ENCODE measurements at places on chromosomes 3 and 15.

DNA sequence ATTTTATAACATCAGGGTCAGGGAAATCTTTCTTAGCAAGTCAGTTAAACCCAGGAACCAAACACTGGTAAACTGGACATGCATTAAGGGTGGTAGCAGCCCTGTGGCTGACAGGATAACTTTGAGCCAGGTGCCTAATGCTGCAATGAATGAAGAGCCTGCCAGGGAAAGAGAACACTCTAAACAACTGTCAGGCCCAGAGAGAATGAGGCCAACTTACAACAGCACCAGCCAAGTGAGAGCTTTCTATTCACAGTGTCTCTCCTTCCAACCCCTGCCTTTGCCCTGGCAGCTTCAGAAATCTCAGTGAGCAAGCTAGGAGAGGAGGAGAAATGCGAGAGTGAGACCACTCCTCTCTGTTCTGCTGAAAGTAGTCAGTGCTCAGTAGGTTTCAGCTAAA lies 50.4 kb upstream of the ATP2C1 start:
- no peak for DNase-seq

DNA sequence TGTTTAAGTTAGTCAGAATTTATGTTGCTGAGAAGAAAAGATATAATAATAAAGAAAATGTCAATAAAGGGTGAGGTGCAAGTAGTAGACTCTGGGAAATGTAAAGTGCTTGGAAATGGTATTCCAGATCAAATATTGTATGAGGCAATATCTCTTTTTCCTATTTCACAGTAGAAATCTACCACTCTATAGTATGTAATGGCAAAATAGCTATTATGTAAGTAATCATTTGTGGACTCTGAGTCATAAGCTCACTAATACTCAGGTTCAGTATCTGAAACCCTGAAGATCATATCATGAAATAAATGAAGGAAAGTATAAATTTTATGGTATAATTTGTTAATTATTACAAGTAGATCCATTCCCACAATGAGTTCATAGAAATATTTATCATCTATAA lies 322.1 kb downstream of the PYDC2 start:
- no peak for DNase-seq

GRCh38 chr3:27526614-27527315 lies 42.6 kb upstream of the SLC4A7 start:
- no peak for DNase-seq

- DNase-seq, result no peak
These were observed 548.2 kb downstream of the FHIT start for GRCh38 chr3:60703008-60703407.

DNA sequence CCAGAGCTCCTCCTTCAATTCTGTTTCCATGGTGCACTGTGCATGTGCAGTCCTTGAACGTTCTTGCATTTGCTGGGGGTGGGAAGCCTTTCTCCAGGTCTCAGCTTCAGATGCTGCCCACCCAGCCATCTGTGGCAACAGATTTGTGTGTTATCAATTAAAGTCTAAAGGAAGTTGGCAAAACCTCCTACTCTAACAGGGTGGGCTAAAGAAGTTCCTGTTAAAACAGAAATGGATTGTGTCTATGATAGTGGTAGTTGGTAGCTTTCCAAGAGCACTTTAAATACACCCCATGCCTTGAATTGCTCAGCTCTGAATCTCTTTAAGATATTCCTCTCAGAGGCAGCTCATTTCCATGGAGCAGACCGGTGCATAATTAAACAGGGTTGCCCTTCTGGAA lies 488.0 kb upstream of the SUCLG2 start:
- DNase-seq, result no peak

- no peak for DNase-seq
These were observed 4.5 kb downstream of the NDUFB5 start for GRCh38 chr3:179608931-179609720.

- DNase-seq, result no peak
These were observed 24.0 kb upstream of the AADAC start for GRCh38 chr3:151789853-151790463.

- DNase-seq, result no peak
These were observed 76.3 kb downstream of the RAB11A start for GRCh38 chr15:65945616-65946015.

GRCh38 chr3:4508048-4508981 lies 15.2 kb downstream of the ITPR1 start:
- no peak for DNase-seq

DNA sequence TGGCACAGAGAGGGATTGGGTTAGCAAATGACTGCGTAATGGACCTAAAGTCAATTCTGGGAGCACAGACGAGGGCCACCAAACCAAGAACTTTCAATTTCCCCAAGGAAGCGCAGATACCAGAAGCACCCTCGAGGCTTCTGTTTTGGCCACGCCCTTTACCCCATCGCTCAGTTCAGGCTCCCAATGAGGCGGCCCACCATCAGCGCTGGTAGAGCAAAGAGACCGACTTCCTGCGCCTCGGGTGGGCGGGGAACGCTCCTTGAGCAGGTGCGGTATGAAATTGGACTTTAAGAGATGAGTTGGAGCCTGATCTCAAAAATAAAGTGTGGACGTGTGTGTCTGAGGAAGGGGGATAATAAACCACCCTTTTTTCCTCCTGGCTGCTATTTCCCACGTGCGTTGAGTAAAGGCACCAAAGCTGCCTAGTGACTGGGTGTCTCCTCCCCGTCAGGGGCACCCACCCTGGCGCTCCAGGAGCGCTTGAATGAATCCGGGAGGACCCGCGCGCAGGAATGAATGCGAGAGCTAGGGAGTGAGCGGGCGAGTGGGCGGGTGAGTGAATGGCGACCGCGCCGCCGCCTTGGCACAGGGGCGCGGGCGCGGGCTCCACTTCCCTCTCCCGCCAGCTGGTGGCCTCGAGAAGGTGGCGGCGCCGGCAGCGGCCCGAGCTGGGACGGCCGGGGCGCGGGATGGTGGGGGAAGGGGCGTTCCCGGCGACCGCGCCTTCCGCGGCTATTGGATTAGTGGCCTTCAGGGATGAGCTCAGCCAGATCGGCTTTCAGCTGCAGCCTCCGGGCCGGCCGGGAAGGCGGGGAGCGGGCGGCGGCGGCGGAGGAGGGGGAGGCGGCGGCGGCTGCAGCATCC lies at the start of gene SPSB4:
SPSB4 (plus strand) TSS at position 772 of the 867 bp plus-strand sequence. CDS start 14,758 bp downstream, outside the sequence.
- DNase-seq, result peak; percentile 53

GRCh38 chr3:28308196-28308595 lies 40.3 kb upstream of the ZCWPW2 start:
- no peak for DNase-seq

- no peak for DNase-seq
These were observed 16.3 kb upstream of the HDAC11 start for GRCh38 chr3:13463618-13464400.

DNA sequence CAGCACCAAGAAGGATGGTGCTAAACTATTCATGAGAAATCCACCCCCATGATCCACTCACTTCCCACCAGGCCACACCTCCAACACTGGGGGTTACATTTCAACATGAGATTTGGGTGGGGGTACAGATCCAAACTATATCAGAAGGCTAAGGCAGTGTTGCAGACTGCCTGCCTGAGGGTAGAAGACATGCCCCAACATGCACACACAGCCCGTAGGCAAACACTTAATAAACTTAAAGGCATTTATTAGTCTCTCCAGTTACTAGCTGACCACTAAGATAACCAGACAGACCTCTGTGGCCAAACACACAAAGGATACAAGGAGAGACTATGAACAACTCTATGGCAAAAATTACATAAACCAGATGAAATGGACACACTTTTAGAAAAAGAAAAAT lies 10.2 kb downstream of the FAM162A start:
- no peak for DNase-seq

GRCh38 chr3:66361356-66361755 lies 139.5 kb downstream of the LRIG1 start:
- DNase-seq, result no peak

GRCh38 chr3:118472586-118472985 lies 562.1 kb downstream of the IGSF11 start:
- DNase-seq, result peak; percentile 66
